NCI-H748 treated with DMSO at 0.1 percent for 48 hours (cell line): ENCODE measurements at places on chromosomes 11 and 22.

- DNase-seq: peak; percentile 55
Observed at GRCh38 chr22:38870312-38870741, 1.7 kb downstream of the CBX6 start.

GRCh38 chr11:15687342-15687741, 572.6 kb downstream of the INSC start:
- DNase-seq: no peak

DNA sequence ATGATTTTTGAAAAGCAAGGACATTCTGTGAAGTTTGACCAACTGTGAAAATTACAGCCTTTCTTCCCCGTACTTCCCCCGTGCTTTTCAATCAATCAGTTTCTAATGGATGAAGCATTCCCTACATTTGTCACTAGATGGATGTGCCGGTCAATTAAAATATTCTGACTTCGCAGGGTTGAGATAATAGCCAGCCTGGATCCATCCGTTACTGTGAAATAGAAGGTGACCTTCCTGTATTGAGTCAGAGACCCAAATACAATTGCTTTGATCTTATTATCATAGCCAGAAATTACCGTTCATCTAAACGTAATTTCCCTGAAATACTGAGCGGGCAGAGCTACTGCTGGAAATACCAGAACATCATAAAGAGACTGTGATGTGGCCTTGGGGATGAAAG, 21.1 kb upstream of the PARVB start:
- DNase-seq: no peak

- DNase-seq: no peak
Observed at GRCh38 chr22:24845041-24845898, 39.3 kb downstream of the SGSM1 start.

GRCh38 chr11:61542024-61542461, 33.5 kb downstream of the LRRC10B start:
- no peak for DNase-seq

- DNase-seq: no peak
Observed at GRCh38 chr22:23283591-23284503, 103.5 kb downstream of the BCR start.

GRCh38 chr11:122804161-122804560, 34.1 kb upstream of the CRTAM start:
- no peak for DNase-seq

- DNase-seq: no peak
Observed at GRCh38 chr11:28243581-28243980, 135.4 kb downstream of the METTL15 start.

- peak; percentile 1 for DNase-seq
Observed at GRCh38 chr11:30333405-30333804, 10.5 kb downstream of the ARL14EP start.

DNA sequence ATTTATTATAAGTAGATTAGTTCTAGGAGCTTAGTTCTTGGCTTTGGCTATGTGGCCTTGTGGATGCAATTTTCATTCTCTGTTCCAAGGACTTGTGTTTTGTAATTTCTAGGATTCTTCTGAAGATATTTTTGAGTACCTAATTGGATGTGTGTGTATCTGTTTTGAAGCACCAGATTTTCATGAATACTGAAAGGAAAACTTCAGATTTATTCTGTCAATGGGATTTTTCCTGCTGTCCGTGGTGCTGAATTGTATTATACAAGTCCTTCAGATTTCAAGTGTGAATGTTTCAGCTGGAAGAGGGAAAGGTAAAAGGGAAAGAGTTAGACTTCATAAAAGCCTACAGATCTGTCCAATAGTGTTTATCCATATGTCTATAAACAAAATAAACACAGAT, 18.2 kb upstream of the SYN3 start:
- no peak for DNase-seq
